Smooth muscle cell of the brain vasculature (primary cell): ENCODE measurements at places on chromosomes 11 and 22.

DNA sequence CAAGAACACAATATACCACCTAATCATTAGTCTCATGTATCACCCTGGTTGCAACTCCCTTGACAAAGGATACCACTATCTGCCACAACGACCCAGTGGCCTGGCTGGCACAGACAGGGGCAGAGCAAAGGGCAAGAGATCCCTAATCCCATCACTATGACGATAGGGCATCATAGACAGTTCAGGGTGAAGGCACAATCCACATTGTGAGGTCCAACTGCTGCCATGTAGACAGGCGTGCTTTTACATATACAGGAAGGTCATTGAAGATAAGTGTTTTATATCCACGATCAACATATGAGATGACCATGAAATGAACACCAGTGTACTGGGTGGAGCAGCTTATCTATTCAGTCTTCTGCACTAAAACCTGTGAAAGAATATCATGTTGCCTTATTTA, 94.6 kb downstream of the IGLL1 start:
- no peak for DNase-seq

GRCh38 chr11:95067841-95068219, 1.1 kb downstream of the SRSF8 start:
- DNase-seq: no peak

DNA sequence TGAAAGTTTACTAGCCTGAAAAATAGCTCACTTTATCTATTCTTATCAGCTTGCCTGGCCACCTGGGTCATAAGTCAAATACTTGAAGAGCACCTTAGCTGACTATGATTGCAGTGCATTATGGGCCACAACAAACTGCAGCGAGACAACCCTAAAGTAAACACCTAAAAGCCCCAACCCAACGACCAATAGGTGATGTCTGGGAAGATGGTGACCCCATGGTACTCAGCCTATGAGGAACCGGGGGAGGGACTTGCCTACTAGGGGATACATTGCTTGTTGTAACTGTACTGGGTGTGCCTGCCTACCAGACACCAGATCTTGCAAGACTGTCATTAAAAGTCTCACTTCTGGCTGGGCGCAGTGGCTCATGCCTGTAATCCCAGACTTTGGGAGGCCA, 35.6 kb upstream of the APOBEC3A start:
- no peak for DNase-seq

DNA sequence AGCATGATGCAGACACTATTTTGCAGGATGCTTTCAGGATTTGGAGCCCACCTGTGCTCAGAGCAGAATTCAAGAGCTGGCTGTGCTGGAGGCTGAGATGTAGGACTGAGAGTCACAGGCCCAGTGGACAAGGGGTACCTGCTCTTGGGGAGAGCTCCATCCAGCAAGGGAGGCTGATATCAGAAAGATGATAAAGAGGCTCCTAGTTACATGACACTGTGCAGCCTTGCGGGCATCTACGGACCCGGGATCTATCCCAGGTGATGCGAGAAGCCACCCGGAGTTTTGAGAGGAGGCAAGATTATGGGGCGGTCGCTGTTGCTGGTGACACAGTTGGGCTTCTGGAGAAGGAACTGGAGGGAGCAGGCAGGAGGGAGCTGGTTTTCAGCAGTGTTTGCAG, 579.0 kb downstream of the TBC1D22A start:
- DNase-seq: no peak

GRCh38 chr11:132123854-132124835, 753.7 kb downstream of the NTM start:
- no peak for DNase-seq

DNA sequence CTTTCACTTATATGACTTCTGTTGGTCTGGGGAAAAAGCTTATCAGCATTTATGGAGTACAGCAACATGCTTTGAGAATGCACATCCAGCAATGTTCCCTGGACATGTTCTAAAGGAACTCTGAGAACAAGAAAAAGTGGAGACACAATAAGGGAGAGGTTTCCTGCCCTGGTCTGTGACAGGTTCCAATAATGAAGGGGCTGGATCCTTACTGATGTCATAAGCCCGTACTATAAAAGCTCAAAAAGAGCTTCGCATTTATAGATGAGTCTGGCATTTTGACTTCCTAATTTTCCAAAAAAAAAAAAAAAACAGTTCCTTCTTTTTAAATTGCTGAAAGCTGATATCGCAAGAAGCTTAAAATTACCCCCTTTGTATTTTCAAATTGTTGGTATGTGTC, 129.1 kb downstream of the MPPED2 start:
- no peak for DNase-seq

GRCh38 chr11:68380786-68381622, 68.6 kb downstream of the LRP5 start:
- DNase-seq: no peak

DNA sequence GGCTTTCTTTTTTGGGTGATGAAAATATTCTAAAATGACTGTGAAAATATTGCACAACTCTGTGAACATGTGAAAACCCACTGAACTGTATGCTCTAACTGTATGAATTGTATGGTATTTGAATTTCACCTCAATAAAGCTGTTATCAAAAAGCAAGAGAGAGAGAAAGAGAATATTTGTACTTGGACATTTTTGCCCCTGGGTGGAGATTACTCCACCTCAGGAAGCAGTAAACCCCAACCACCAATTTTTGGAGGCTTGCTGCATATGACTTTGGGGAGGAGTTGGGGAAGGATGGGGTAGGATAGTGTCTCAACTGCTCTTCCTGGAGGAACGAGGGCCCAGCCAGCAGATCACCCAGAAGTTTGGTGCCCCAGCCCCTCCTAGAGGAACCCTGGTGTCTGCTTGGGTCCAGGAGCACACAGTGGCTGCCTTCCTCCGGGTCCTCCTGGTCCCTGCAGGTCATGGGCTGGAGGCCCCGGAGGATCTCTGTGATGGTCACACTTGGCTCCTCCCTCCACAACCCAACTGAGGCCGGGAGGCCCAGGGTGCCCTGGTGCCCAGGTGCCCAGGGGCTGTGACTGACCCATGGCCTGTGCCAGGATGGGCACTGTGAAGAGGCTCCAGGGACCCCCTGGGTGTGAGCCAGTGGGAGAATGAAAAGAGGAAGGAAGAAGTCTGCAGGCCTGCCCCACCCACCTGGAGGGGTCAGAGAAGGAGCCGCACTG, 15.3 kb upstream of the PICK1 start:
- DNase-seq: no peak

DNA sequence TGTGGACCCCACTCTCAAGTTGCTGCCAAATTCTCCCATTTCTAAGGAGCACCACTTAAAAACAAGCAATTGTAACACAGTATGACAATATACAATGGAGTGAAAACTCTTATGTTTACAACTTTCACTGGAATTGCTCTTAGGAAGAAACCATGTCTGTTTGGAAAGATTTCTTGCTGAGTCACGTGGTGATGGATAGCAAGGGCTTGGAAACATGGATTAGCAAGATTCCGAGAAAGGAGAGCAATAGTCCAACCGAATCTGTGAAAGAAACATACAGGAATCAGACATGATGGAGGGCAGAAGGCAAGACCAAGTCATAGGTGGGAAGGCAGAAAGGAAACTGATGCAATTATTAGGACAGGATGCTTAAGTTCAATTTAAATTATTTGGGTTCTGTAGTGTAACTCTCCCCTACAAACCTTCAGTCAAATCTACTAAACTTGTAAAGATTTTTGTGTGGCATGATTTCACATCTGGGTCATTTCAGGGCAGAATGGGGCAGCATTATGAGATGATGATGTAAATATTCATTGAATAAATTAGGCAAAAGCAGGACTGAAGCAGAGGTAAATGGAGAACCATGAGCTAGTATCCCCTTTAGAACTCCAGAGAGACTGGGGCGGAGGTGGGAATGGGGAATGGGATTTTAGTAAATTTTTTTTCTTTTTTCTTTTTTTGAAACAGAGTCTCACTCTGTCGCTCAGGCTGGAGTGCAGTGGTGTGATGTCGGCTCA, 27.8 kb upstream of the THY1 start:
- no peak for DNase-seq

DNA sequence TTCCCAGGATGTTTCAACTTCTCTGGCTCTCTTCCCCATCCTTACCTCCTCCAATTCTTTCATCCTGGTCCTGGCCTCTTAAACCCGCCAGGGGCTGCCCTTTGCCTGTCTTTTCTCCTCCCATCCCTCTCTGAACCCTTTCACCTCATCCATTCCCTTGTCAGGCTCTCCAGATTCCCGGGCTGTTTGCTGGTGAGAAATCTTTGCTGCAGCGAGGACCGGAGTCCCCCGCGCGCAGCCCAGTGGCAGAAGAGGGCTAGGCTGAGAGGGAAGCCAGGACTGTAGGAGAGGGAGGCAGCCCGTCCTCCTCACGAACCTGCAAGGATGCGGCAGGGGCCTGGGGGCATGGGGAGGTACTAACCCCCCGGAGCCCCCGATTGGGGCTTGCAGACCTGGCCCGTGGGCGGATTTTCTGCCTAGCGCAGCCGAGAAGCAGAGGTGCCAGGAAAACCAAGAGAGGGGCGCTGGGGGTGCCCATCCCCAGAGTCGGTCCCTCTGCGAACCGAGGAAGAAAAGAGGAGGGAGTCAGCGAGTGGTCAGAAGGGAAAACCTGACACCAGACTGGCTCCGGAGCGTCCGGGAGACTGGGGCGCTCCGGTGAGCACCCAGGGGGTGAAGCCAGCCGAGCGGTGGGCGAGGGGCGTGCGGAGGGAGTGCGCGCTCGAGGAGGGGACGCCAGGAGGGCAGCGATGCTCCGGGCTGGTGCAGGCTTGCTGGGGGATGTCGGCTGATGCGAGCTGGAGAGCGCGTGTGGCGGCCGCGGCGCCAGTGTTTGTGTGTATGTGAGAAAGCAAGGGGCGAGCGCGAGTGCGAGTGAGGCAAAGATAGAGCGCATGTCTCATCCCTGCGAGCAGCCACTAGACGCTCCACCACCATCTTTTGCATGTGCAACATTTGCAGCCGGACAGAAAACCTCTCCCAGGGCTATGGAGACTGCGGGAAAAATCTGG, at the start of gene GRIA4:
Gene GRIA4 (plus strand): TSS at position 242 of the 950 bp plus-strand sequence. CDS start 925 bp downstream, outside the sequence.
- DNase-seq: no peak

- no peak for DNase-seq
Observed at GRCh38 chr22:49152127-49152938, 675.3 kb downstream of the BRD1 start.

DNA sequence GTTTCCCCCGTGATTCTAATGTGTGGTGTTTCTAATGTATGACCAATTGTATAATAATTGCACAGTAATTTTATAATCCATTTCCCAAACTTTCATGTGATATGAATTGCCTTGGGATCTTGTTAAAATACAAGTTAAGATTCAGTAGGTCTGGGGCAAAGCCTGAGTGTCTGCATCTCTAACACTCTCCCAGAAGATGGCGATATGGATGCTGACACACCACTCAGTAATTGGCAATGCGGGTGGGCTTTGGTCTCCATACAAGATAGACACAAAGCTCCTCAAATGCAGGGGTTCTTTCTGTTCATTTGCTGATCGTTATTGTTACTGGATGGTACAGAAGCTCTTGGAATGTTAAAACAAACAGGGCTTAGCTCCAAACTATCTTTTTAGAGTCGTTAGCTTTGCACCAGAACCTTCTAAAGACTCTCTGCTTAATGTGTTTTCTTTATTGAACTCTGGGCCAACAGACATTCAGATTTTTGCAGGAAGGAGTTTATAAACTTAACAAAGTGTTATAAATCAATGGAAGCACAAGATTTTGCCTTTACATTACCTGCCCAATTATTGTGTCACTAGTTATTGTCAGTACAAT, 45.4 kb upstream of the ANO3 start:
- DNase-seq: no peak

GRCh38 chr22:30569674-30570202, 4.7 kb downstream of the GAL3ST1 start:
- no peak for DNase-seq

DNA sequence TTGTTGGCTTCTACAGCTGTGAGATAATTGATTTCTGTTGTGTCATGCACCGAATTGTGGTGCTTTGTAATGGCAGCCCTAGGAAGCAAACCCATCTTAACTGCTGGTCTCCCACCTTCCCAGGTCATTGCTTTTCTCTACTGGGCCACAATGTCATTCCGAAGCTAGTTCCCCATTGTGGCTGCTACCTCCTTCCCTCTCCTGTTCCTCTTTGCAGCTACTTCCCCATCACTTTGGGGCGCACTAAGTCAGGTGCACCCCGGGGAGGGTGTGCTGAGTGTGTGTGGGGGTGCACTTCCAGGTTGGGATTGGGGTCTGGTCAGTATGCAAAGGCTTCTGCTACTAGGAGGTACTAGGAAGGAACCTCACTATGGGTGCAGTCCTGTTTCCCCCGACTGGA, 109.3 kb downstream of the ST3GAL4 start:
- no peak for DNase-seq

- DNase-seq: no peak
Observed at GRCh38 chr22:17542452-17542851, 20.8 kb upstream of the SLC25A18 start.

- no peak for DNase-seq
Observed at GRCh38 chr22:27397954-27398342, 403.6 kb downstream of the MN1 start.

DNA sequence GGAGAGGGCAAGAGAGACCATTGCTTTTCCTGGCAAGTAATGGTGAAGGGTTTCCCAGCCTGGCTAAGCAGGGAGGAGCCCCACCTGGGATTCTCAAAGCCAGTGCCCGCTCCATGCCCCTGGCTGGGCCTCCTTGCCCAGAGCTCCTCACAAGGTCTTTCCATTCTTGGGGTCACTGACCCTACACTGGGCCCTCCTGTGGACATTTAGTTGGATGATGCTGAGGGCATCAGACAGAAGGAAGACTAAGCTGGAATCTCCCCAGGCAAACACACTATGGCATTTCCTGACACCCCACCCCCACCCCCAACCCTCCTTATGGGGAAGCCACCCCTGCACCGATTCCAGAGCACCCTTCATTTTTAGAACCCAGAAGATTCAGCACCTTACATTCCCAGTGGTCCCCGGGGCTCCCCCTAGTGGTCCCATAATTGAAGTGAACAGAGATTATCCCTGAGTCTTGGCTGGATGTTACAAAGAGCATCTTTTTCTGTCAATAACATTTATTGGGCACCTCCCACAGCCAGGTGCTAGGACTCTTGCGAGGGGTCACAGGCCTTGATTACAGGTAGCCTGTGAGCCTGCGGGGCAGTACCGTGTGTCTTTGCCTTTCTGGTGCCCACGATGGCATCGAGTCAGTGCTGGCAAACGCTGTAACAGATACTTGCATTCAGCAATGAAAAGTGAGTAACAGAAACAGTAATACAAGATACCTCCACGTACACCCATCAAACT, 548.5 kb downstream of the BUD13 start:
- DNase-seq: no peak

DNA sequence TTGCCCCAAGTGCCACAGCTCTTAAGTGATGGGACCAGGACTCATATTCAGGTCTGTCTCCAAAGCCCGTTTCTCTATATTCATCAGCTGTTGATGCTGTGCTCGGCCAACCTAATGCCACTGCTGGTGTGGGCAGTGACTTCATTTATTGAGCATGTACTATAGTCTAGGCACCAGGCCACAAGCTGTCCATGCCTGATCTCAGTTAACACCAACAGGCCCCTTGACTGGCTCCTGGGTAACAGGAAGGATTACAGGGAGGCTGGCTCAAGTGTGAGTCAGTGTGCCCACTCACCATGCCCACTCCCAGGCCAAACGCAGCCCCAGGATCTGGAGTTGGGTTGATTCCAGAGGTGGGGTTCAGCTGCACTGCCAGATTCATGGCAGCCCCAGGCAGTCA, 8.6 kb upstream of the CRYBB2 start:
- no peak for DNase-seq
